Stimulated activated CD4-positive, alpha-beta T cell treated with anti-CD3 and anti-CD28 coated beads, Interleukin-15, amount 100 ng/mL, for 48 hours (primary cell): ENCODE measurements at places on chromosomes 13 and 19.

DNA sequence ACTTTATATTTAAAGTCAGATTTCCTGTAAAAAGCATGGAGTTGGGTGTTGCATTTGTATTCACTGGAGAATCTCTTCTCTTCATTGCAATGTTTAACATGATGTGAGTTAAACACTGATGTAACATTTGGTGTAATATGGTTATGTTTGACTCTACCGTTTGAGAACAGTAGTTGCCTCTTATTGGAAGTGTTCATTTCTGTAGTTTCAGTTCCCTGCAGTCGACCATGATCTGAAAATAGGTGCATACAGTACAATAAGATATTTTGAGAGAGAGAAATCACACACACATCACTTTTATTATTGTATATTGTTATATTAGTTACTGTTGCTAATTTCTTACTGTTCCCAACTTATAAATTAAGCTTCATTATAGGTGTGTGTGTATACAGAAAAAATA is 105.2 kb upstream of the SPACA7 start:
- no peak for DNase-seq

GRCh38 chr19:43570174-43570791 is 5.0 kb downstream of the XRCC1 start:
- DNase-seq = no peak

- DNase-seq = no peak
Observed at GRCh38 chr13:58617880-58618665, 986.5 kb downstream of the PCDH17 start.

DNA sequence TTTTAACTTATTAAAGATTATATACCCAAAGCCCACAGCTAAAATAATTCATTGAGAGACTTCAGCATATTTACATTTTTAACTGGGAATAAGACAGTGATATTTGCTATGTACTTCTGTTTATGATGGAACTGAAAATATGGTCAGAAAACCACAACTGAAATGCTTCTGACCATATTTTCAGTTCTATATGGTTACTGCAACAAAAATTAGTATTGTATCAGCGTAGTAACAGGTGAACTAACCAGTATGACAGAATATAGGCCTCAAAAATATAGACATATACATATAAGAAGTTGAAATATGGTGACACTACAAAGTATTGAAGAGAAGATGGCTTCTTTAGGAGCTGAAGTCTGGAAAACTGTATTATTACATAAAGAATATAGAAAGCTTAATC is 857.4 kb downstream of the OLFM4 start:
- no peak for DNase-seq

DNA sequence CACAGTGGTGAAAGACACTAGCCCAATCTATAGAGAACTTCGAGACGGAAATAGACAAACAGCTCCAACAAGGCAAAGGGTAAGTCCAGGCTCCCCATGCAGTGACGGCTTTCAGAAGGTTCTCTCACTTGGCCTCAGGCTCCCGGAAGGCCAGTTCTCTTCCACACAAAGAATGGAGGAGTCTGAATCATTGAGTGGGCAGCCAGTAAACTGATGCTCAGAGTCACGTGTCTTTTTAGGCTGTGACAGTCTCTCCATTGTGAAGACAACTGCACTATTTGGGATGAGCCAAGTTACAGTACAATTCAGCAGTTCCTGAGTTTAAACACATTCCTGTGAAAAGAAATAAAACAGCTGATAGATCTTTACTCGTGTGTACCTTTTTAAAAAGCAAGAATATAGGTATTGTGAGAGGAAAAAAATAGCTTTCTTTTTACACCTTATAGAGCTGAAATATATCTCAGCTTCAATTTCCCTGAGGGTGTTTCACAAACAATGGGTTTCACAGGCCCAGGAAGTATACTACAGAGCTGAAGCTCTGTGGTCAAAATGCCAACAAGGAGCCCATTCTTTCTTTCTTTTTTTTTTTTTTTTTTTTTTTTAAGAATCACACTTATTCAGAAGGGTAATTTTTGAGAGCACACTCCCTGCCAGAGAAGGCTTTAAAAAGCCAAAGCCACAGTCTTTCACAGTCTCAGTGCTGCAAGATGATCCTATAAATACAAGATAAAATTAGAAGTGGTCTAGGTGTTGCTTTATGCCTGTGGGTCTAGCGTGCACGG is 135.1 kb downstream of the FREM2 start:
- DNase-seq = no peak

GRCh38 chr13:99278200-99278599 is 20.0 kb upstream of the GPR18 start:
- DNase-seq = no peak

DNA sequence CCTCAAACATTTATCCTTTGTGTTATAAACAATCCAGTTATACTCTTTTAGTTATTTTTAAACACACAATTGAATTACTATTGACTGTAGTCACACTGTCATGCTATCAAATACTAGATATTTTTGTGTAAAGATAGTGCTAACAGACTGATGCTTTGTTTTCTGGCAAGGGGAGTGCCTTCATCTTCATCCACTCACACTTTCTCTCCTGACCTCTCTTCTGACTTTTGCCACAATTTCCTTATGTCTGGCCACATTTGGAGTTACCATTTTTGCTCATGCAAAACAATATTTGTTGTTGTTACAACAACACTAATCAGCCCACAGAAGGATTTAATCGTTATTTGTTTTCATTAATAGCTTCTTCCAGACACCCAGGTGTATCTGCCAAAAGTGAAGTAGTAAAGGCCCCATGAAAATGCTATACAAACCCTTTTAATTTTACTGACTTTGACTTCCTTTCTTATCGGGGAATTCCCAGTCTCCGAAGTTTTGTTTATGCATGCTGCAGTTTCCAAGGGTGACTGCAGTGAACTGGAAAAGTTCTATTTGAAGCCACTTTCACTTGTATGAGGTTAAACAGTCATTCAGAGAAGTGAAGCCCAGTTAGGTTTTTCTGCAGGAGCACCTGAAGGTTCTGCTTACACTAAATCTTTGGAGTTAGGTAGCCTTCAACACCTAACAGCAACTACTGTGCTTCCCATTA is 66.1 kb upstream of the FRY start:
- no peak for DNase-seq

GRCh38 chr13:46639033-46639981 is 86.3 kb downstream of the LRCH1 start:
- DNase-seq = no peak
